ENCODE measurements at places on chromosomes 6 and 20.

DNA sequence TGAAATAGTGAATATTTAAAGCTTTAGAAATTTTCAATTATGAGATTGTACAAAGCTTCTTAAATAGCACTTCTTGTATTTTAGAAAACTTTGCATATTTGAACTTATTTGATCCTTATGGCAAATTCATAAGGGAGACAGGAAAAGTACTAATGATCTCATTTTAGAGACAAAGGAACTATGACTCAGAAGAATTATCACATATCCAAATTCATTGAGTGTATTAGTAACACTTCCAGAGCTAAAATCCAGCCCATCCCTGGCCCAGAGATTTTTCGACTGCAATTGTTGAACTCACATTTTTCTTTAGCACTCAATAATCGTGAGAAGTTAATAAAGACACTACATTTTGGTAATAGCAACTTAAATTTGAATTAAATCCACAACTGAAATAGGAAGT, 704.3 kb downstream of the EPM2A start:
- no peak for DNase-seq

DNA sequence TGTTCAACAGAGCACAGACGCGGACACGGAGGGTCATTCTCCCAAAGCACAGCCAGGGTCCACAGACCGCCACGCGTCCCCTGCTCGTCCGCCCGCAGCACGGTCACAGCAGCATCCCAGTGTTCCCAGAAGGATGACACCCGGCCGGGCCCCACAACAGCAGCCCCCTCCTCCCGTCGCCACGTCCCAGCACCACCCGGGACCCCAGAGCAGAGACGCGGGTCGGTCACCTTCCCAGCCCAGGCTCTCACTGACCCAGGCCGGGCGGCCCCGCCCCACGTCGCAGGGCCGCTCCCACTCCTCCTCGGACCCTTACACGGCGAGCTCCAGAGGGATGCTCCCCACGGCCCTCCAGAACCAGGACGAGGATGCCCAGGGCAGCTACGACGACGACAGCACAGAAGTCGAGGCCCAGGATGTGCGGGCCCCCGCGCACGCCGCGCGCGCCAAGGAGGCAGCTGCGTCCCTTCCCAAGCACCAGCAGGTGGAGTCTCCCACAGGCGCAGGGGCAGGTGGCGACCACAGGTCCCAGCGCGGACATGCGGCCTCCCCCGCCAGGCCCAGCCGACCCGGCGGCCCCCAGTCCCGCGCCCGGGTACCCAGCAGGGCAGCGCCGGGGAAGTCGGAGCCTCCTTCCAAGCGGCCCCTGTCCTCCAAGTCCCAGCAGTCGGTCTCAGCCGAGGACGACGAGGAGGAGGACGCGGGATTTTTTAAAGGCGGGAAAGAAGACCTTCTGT, 64.3 kb downstream of the FNDC1 start:
- DNase-seq = no peak

DNA sequence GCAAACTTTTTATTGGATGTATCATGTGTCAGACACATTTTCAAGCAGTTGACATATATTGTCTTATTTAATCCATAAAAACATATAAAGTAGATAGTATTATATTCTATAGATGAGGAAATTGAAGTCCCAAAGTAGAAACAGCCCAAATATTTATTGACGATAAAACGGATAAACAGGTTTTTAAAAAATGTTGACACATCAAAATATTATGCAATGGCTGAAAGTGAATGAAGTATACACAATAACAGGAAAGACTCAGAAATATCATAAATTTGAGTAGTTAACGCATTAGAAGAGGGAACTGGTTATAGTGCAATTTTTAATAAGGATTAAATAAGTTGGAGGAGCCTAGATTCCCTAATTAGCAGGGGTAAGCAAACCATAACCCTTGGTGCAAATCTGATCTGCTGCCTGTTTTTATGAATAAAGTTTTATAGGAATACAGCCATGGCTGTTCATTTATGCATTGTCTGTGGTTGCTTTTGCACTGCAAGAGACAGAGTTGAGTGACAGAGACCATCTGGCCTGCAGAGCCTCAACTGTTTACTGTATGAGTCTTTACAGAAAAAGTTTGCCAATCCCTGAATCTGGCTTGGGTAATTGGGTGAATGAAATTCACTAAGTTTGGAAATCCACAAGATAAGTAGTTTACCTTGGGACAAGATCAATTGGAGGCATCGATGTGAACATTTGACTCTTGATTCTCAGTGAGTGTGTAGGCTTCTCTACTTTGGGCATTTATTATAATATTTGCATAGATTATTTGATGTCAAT, 50.6 kb upstream of the EXOC2 start:
- no peak for DNase-seq

- no peak for DNase-seq
Measured at GRCh38 chr20:45917790-45918141, 5.8 kb upstream of the PLTP start.

GRCh38 chr6:111503660-111504059, 20.6 kb upstream of the REV3L start:
- DNase-seq = no peak

DNA sequence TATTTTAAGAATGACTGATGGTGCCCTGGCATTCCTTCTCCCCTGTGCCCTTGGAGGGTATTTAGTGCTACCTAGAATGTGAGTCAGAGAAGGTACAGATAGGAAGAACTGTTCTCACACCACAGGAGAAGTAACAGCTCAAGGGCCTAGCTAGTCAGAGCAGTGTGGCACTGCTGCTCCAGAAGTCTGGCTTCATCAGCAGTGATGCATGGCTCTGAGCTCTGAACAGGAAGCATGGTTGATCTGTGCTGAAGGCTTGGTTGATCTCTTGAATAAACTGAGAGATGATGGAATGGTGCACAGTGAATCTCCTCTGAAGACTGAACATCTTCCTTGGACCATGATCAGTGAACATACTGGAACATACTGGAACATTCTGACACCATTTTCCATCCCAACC, 425.3 kb upstream of the SLC35B3 start:
- DNase-seq = no peak

- no peak for DNase-seq
Measured at GRCh38 chr6:33591424-33592032, 11.5 kb upstream of the BAK1 start.

DNA sequence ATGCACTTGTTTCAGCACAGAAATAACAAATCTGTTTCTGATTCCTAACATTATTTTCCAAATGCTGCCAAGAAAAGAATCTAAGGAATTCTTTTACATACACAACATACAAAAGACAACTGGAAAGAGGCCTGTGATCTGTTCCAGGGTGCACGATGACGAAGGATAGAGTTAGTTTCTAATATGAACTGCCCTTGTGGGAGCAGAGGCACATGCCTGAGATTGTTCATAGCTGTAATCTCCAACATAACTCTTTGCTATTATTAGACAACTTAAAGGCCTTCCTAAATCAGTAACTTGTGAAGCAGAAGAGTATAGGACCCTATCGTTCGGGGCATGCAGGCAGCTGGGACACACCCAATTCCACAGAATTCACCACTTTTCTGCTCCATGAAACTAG, 41.2 kb upstream of the NHSL1 start:
- DNase-seq = no peak

DNA sequence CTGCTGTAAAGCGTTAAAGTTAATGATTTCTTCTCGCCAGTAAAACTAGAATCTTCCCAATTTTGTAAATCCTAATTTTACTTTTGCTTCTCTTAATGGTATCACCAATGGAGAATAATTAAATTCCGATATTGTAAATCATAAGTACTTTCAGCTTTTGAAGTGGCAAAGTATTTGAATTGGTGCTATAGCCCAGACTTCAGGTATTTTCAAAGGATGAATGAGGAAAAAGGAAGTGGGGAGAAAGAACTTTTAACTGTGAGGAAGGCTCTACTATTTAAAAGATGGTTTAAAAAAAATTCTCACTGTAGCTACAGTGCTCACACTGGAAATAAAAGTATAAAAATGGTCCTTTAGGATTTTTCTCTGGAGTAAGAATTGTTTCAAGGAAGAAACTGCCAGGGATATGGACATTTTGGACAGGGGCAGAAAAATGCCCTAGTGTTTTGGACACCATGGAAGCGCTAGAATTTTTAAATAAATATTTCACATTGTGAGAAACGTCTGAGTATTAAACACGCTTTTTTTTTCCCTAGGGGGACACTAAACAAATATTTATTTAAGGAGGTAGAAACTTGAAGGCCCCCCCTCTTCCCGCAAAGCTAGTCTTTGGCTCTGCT, 1.3 kb upstream of the TAB2 start:
- no peak for DNase-seq

DNA sequence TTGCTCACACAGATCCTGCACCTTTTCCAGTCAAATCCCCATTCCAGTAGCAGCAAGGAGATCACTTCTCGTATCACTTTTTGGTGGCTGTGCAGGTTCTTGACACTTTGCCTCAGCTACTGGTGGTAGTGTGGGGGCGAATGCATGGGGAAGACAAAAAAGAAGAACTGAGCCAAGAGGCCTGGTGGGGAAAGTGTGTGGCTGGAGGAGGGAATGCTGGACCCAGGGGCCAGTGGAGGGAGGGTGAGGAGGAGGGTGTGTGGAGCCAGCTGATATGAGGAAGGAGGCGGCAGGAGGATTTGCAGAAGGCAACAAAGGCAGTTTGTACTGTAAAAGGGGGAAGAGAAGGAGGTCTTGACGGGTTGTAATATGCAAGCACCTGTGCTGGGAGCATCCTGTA, 15.7 kb upstream of the HLA-C start:
- DNase-seq = no peak

GRCh38 chr20:1330075-1330830, 1.3 kb upstream of the SDCBP2 start:
- DNase-seq = no peak

- no peak for DNase-seq
Measured at GRCh38 chr6:113645986-113646385, 211.2 kb upstream of the MARCKS start.

GRCh38 chr6:148507774-148508173, 165.1 kb downstream of the SASH1 start:
- no peak for DNase-seq

- DNase-seq = no peak
Measured at GRCh38 chr6:168004023-168004422, 6.6 kb downstream of the KIF25 start.

GRCh38 chr6:78483553-78484197, 383.7 kb upstream of the IRAK1BP1 start:
- no peak for DNase-seq

DNA sequence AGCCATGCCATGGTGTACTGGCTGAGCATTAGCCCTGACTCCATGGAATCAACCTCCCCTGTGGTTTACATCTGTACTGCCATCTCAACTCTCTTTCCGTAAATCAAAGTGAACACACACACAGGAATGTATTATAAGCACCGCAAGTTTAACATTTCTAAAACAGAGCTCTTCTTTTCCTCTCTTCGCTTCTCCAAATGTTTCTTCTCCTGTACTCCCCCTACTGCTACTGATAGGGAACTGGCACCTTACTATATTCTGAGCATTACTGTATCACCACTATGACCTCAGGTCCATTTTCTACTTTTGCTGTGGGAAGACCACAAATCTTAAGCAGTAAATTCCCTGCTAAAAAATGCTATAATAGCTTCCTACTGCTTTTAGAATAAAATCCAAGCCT, 101.2 kb downstream of the NUS1 start:
- no peak for DNase-seq

GRCh38 chr20:62663145-62664018, 21.1 kb downstream of the SLCO4A1 start:
- no peak for DNase-seq

GRCh38 chr6:147311218-147311617, 107.0 kb downstream of the STXBP5 start:
- DNase-seq = no peak

- no peak for DNase-seq
Measured at GRCh38 chr20:50269091-50270033, 78.7 kb downstream of the CEBPB start.

Data from stimulated activated CD8-positive, alpha-beta memory T cell treated with anti-CD3 and anti-CD28 coated beads, Interleukin-15, amount 100 ng/mL, for 4 hours (primary cell).